ENCODE measurements at places on chromosomes 1 and 21.
A peak's percentile ranks its signal among the peaks of the same experiment; 100 is the strongest.

GRCh38 chr1:1462318-1462966, 9.1 kb upstream of the ATAD3B start:
- DNase-seq, result no peak
- no peaks in the 10 kb centered on the region for H3K27me3 ChIP-seq
- no peaks in the 10 kb centered on the region for H3K4me1 ChIP-seq
- no peaks in the 10 kb centered on the region for H3K36me3 ChIP-seq
- no peak overlapping the region for H3K27ac ChIP-seq
- no peak overlapping the region for H3K4me3 ChIP-seq

DNA sequence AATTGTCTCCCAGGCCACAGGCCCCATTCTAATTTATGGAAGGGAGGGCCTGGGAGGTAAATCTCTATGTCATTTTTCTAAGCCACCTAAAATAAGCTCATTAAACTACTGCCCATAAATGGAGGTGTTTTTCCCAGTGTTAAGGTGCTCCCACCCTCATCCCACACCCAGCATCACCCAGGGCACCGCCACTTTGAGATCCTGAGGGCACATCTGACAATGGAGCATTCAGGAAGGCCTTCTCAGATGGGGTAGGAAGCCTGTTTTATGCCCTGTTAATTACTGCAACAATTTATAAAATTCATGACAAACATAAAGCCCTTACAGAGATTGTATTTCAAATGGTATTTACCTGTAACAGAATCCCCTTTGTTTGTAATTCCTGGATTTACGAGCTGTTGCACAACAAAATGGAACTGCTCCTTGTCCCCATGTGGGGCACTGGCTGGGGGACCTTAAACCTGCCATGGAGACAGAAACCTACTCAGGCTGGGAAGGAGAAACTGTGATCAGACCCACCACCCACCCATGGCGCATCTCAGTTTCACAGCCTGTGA, 319.5 kb upstream of the USP24 start:
- DNase-seq, result peak; percentile 15
- H3K27me3 ChIP-seq, result peaks cover 9% of the 10 kb centered on the region

- H3K36me3 ChIP-seq, result no peaks in the 10 kb centered on the region
- no peaks in the 10 kb centered on the region for H3K4me1 ChIP-seq
- H3K4me3 ChIP-seq, result no peak overlapping the region
- no peak for DNase-seq
Observed at GRCh38 chr1:166272851-166273250, 106.0 kb upstream of the FAM78B start.

- peaks cover 54% of the 10 kb centered on the region for H3K27me3 ChIP-seq
- peaks cover 12% of the 10 kb centered on the region for H3K4me1 ChIP-seq
- no peak overlapping the region for H3K27ac ChIP-seq
Observed at GRCh38 chr1:53066488-53066887, 4.5 kb downstream of the PODN start.

GRCh38 chr1:31708324-31708723, 4.5 kb upstream of the COL16A1 start:
- H3K27me3 ChIP-seq, result peaks cover 23% of the 10 kb centered on the region
- H3K36me3 ChIP-seq, result no peaks in the 10 kb centered on the region
- H3K27ac ChIP-seq, result no peak overlapping the region
- DNase-seq, result no peak

GRCh38 chr1:30332116-30333094, 391.0 kb downstream of the MATN1 start:
- H3K36me3 ChIP-seq, result no peaks in the 10 kb centered on the region
- DNase-seq, result no peak
- peaks cover 19% of the 10 kb centered on the region for H3K27me3 ChIP-seq
- H3K27ac ChIP-seq, result peak overlapping the region; percentile 44
- peaks cover 9% of the 10 kb centered on the region for H3K4me1 ChIP-seq

GRCh38 chr1:209672705-209673630, 2.2 kb upstream of the G0S2 start:
- peaks cover 20% of the 10 kb centered on the region for H3K36me3 ChIP-seq
- no peak for DNase-seq
- H3K27me3 ChIP-seq, result peaks cover 82% of the 10 kb centered on the region
- H3K27ac ChIP-seq, result no peak overlapping the region

DNA sequence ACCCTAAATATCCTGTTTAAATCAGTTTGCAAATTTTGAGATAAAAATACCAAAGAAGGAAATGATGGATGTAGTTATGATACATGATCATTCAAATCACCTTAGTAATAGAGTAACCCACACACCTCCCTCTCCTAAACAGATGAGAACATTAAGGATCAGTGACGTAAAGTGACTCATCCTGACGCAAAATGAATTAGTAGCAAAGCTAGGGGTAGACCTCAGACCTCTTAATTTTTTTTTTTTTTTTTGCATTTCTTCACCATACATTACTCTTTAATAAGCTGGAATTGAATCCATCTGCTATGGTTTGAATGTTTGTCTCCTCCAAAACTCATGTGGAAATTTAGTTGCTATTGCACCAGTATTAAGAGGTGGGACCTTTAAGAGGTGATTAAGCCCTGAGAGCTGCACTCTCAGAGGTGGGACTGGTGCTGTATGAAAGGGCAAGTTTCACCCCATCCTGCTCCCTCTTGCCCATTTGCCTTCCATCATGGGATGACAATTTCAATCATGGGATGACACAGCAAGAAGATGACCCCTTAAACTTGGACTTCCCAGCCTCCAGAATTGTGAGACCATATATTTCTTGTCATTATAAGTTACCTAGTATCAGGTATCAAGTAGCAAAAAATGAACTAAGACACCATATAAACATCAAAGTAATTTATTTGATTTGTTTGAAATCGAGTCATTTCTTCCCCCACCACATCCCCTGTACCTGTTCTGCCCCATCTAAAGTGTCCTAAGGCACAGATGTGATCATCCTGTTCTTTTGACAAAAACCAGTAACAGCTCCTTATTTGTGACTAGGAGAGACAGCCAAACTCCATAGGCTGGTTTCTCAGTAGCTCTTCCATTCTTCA, 114.6 kb upstream of the DUSP10 start:
- no peaks in the 10 kb centered on the region for H3K36me3 ChIP-seq
- no peak for DNase-seq
- H3K4me1 ChIP-seq, result peaks cover 5% of the 10 kb centered on the region
- H3K27ac ChIP-seq, result no peak overlapping the region
- peaks cover 8% of the 10 kb centered on the region for H3K27me3 ChIP-seq

DNA sequence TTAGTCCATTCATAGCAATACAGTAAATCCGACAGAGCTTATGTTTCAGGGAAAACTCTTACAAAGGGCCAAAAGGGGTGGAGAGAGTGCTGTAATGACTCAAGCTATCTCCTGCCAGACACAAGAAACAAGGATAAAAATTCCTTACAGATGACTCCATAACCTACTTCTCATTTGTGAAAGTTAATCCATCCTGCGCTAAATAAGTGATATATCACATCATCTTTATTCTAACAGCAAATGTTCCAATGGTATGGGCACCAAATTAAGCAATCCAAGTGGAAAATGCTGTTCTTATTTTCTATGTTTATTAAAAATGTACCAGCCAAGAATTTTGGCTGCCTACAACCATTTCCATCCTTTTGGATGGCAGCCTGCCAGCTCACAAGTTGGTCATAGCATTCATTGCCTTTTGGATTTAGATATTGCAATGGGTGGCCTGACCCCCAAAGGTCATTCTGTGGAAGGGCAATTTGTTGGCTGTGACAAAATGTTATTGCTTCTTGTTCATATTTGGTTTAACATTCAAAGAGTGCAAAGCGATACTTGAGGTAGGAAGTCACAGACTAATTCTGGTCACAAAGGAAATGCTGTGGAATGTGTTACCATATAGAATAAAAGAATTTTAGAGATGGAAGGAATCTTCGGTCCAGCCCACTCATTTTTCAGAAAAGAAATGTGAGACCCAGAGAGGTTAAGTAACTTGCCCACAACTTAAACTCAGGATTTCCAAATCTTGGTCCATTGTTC, 2.8 kb upstream of the ENAH start:
- H3K4me3 ChIP-seq, result no peak overlapping the region
- DNase-seq, result no peak
- no peaks in the 10 kb centered on the region for H3K36me3 ChIP-seq

GRCh38 chr1:156697481-156697880, 7.9 kb downstream of the CRABP2 start:
- peak overlapping the region; percentile 65 for H3K4me3 ChIP-seq
- peak overlapping the region; percentile 96 for H3K27ac ChIP-seq
- H3K4me1 ChIP-seq, result peaks cover 87% of the 10 kb centered on the region
- no peak for DNase-seq
- H3K36me3 ChIP-seq, result peaks cover 48% of the 10 kb centered on the region

GRCh38 chr1:117942293-117942692, 12.8 kb downstream of the WDR3 start:
- no peaks in the 10 kb centered on the region for H3K4me1 ChIP-seq
- H3K4me3 ChIP-seq, result no peak overlapping the region
- no peaks in the 10 kb centered on the region for H3K27me3 ChIP-seq
- no peak overlapping the region for H3K27ac ChIP-seq

- peaks cover 2% of the 10 kb centered on the region for H3K27me3 ChIP-seq
- H3K4me1 ChIP-seq, result no peaks in the 10 kb centered on the region
- DNase-seq, result no peak
- H3K4me3 ChIP-seq, result no peak overlapping the region
- H3K27ac ChIP-seq, result no peak overlapping the region
Observed at GRCh38 chr1:78426408-78426807, 64.4 kb upstream of the PTGFR start.

DNA sequence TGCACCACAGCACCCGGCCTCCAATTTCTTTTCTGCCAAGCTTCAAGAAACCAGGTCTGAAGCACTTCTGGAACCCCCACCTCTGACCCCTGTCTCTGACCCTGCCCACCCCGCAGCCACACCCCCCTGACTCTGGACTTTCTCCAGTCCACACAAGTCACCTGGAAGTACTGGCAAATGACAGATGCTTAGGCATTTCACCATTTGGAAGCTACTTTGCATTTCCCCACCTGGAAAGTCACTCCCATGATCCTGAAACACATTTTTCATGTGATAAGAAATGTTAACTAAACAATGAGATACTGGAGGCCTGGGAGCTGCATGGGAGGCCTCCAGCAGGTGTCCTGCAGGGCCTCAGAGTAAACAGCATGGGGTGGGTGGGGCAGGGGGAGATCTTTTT, 45.7 kb downstream of the NTPCR start:
- peaks cover 19% of the 10 kb centered on the region for H3K4me1 ChIP-seq
- no peak overlapping the region for H3K4me3 ChIP-seq
- DNase-seq, result no peak
- H3K27ac ChIP-seq, result no peak overlapping the region

DNA sequence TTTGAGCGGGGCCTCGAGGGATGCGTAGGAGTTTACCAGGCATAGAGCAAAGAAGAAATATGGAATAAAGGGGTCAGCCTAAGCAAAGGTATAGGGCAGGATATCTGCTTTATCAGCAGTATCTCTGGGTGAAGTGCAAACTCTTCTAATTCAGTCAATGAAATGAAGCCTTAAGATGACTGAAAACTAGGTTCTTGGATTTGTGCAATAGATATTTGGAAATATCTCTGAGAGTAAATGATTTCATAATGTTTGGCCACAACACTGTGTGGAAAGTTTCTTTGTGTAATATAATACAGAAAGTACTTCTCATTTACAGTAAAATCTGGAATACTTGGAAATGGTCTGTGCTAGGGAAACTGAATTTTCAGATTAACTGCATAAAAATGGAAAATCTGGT, 26.1 kb downstream of the KCNJ15 start:
- DNase-seq, result no peak
- H3K27me3 ChIP-seq, result peaks cover 5% of the 10 kb centered on the region
- no peak overlapping the region for H3K4me3 ChIP-seq
- no peak overlapping the region for H3K27ac ChIP-seq

DNA sequence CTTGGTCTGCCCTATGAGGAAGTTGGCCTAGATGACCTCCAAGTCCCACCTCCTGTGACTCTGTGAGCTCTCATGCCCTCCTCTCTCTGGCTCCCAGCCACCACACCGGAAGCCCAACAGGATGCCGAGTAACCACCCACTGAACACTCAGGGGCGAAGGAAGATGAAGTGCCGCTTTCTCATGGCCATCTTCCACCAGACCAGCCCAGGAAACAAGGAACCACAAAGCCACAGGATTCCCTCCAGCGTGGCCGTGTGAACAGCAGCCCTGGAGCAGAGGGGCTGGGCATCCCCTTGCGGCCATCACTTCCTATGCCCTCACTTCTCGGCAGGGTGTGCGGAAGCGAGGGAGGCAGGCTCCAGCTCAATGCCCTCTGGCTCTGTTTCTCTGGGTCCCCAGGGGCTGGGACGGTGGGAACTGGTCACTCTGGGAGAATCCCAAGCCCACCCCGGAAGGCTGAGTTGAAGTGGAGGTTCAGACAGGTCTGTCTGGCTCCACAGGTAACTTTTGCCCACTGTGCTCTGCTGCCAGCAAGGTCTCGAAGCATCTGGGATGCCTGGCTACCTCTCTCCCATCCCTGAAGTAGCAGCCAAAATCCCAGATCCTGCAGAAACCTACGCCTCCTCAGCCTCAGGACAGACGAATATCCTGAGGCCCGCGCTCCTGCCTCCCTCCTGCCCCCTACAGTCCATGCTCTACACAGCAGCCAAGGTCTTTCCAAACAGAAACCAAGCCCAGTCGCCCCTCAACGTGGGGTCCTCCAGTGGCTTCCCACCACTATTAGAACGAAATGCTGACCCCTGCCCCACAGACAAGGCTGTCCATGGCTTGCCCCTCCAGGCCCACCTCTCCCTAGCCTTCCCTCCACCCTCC, 44.2 kb upstream of the ECE1 start:
- DNase-seq, result peak; percentile 65
- no peaks in the 10 kb centered on the region for H3K36me3 ChIP-seq
- H3K4me1 ChIP-seq, result peaks cover 86% of the 10 kb centered on the region
- H3K4me3 ChIP-seq, result peak overlapping the region; percentile 72

GRCh38 chr1:60911966-60912697, 170.2 kb upstream of the NFIA start:
- no peaks in the 10 kb centered on the region for H3K27me3 ChIP-seq
- H3K27ac ChIP-seq, result no peak overlapping the region
- no peaks in the 10 kb centered on the region for H3K36me3 ChIP-seq
- H3K4me1 ChIP-seq, result peaks cover 18% of the 10 kb centered on the region

- H3K4me3 ChIP-seq, result peak overlapping the region; percentile 87
- peak; percentile 86 for DNase-seq
- H3K36me3 ChIP-seq, result peaks cover 5% of the 10 kb centered on the region
- peak overlapping the region; percentile 90 for H3K27ac ChIP-seq
Observed at GRCh38 chr1:225428068-225428880, 436 bp upstream of the LBR start.

DNA sequence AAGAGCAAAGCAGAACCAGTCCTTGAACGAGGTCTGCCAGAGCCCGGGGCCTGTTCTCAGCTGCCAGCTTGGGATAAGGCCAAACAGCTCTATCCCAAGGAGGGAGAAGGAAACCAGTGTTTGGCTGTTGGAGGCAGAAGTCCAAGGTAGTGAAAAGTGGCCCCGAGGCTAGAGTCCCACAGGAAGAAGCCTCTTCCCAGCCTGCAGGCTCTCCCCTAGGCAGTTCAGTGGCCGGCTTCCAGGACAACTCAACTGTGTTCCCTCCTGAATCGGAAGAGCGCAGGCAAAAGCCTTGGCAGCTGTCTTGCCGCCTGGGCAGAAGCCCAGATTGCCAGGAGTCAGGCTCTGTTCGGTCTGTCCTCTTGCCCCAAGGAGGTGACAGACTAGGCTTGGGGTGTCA, 19.3 kb downstream of the QSOX1 start:
- no peaks in the 10 kb centered on the region for H3K36me3 ChIP-seq
- H3K4me3 ChIP-seq, result no peak overlapping the region
- peaks cover 22% of the 10 kb centered on the region for H3K4me1 ChIP-seq

Measured in nephron progenitor cell (in vitro differentiated cells).